ENCODE measurements at places on chromosomes 7 and 10.

DNA sequence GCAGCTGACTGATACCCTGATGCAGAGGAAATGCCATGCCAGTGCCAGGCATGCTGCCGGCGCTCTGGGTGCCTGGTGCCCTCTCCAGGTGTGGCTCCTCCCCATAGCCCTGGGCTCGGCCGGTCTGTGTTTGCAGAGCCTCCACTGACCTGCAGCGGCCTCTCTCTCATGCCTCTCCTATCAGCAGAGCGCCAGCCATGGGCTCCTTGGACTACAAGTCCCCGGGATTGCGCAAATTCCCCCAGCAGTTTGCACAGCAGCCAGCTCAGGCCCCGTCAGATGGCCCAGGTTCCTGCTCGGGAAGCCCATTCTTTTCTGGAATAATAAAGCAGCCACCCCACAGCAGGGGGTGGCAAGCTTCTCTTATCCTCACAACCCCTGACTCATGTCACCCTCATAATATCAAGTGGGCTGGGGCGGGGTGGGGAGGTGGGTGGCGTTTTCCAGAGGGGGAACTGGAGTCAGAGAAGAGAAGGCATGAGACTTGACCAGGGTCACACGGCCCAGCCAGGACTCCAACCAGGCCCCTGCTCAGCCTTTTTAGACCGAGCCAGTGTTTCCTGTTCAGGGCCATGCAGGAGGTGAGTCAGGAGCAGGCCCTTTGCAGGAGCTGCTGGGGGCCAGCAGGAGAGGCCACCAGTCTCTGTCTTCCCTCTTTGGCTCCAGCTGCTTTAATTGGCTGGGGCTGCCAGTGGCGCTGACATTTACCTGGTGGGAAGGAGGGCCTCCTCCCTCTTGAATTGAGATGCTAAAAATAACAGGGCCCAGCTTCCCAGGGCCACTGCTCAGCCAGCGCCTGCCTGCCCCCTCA is 58.6 kb downstream of the ZMIZ1 start:
- no peak for DNase-seq

- DNase-seq = no peak
Measured at GRCh38 chr10:27526242-27526641, 22.1 kb downstream of the RAB18 start.

GRCh38 chr7:107856806-107857540 is 34.0 kb upstream of the DLD start:
- DNase-seq = peak; percentile 75

- no peak for DNase-seq
Measured at GRCh38 chr10:79295563-79295962, 51.7 kb upstream of the PPIF start.

- DNase-seq = no peak
Measured at GRCh38 chr7:85336086-85336485, 149.2 kb upstream of the SEMA3D start.

- no peak for DNase-seq
Measured at GRCh38 chr10:110546077-110546476, 21.4 kb upstream of the SMC3 start.

DNA sequence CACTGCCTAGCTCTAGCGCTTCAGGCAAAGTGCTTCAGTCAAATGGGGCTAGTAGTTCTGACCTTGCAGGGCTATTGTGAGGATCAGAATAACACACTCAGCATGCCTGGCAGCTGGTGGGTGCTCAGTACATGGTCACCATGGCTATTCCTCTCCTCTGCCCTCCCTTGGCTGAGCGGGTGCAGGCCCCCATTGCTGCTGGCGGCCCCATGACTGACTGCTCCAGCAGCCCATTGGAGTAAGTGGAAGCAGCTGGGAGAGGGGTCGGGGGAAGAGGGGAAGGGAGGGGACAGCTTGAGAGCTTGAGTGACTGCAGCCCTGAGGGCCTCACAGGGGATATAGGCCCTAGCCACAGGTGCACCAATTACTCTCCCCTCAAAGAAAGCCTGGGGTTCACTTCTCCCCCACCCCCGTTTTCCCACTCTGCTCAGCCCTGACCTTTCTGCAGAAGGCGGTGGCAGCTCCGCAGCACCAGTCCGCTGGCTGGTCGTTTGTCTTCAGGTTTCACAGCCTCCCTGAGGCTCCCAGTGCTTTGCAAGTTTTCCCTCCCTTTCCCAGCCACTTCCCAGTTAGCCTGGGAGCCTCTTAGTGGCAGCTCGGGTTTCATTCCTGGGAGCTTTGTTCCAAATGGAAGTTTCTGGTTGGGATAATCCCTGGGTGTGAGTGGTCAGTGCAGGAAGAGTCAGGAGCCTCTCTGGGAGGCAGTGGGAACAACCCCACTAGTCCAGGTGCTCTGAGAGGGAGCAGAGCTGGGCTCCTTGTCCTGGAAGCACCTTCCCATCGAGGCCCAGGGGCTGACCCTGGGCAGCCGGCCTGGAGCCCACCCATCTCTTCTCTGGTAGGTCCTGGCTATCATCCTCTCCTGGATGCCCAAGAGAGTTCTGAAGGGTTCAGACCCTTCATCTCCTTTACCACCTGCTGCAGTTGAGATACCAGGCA is 16.3 kb downstream of the FGF8 start:
- DNase-seq = no peak

- DNase-seq = no peak
Measured at GRCh38 chr10:13102002-13102794, 2.2 kb downstream of the OPTN start.

DNA sequence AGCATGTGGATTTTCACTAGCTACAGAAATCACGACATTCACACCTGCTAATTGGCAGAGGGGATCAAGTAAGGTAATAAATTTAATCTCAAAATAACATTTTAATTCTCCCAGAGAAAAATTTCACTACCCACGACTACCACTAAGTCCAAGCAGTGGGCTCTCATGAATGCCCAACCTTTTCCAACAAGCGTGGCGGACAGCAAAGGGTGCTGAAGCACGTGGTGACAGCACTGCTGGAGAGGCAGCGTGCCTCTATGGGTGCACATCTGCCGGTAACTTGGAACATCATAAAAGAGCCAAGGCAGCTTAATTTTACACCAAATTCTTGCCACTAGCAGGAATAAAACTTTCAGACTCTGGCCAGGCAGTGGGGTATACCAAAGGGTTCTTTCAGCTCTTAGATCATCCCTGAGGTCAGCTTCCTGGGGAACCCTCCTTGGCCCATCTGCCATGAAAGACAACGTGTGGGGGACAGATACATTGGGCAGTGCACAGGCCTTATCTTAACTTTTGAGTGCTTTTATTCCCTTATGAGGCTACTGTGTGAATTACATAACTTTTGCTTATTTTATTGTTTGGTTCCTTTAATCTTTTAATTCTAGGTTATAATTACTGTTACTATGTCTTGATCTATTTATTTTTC is 206.7 kb upstream of the KCTD7 start:
- no peak for DNase-seq

DNA sequence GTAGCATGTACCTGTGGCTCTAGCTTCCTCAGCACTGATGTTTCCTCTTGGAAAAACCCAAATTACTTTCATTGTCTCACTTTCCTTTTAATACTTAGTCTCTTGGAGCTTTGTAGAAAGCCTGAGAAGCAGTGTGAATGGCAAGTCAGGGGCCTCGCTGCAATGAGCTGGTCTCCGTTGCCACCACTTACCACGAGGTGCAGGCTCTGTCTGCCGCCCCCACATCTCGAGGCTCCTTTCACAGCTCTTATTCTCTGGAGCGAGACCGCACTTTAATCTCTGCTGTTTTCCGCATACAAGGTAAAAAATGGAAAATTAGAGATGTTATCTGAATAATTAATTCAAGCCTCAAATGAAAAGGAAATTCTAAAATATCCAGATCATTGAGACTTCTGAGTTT is 186.2 kb downstream of the HECW1 start:
- DNase-seq = no peak

DNA sequence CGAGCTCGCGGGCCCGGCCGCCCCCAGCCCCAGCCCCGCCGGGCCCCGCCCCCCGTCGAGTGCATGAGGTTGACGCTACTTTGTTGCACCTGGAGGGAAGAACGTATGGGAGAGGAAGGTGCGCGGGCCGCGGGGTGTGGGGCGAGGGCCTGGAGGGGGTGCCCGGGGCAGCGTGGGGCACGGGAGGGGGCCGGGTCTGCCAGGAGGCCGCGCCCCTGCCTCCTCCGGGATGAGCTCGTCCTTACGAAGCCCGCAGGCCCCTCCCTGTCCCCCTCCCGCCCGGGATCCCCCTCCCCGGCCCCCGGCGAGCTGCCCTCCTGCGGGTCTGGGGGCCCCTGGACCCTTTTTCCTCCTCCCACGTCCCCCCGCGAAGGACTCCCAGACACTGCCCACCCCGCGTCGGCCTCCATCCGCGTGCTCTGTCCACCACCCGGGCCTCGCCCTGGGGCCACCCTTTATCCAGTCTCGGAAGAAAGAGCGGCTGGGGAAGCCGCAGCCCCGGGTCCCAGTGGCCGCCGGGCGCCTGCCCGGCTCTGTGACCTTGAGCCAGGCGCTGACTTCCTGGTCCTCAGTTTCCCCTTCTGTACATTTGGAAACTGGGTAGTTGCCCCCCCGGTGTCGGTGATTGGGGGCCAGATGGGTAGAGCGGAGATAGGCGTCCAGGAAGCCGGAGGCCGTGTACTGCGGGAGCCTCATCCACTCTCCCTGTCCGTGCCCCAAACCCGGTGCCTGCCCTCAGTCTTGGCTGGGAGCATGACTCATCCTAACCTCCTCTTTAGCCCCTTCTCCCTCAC is 521 bp downstream of the LIMK1 start:
- no peak for DNase-seq

- DNase-seq = no peak
Measured at GRCh38 chr10:74936577-74937265, 110.3 kb downstream of the KAT6B start.

GRCh38 chr10:128476845-128477244 is 350.6 kb upstream of the MKI67 start:
- no peak for DNase-seq

DNA sequence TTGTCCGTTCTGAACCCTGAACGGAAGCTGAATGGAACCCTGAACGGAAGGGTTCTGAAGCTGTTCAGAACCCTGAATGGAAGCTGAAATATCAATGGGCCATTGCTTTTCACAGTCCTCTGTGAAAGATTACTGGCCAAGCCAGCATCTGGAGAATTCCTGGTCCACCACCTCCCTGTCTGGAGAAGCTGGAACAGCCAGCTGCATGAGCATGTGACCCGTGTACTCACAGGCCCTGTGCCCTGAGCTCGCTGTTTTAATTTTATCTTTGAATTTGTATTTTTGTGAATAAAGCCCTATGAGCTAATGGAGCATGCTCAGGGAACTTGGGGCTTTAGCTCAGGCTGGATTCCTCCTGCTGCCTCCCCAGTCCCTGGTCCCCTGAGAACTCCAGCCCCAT is 37.2 kb downstream of the HTRA1 start:
- DNase-seq = no peak

- DNase-seq = no peak
Measured at GRCh38 chr7:50558294-50559053, 6.7 kb downstream of the DDC start.

- no peak for DNase-seq
Measured at GRCh38 chr10:100745882-100746783, 751 bp downstream of the PAX2 start.

GRCh38 chr7:41238851-41239331 is 464.0 kb downstream of the INHBA start:
- no peak for DNase-seq

DNA sequence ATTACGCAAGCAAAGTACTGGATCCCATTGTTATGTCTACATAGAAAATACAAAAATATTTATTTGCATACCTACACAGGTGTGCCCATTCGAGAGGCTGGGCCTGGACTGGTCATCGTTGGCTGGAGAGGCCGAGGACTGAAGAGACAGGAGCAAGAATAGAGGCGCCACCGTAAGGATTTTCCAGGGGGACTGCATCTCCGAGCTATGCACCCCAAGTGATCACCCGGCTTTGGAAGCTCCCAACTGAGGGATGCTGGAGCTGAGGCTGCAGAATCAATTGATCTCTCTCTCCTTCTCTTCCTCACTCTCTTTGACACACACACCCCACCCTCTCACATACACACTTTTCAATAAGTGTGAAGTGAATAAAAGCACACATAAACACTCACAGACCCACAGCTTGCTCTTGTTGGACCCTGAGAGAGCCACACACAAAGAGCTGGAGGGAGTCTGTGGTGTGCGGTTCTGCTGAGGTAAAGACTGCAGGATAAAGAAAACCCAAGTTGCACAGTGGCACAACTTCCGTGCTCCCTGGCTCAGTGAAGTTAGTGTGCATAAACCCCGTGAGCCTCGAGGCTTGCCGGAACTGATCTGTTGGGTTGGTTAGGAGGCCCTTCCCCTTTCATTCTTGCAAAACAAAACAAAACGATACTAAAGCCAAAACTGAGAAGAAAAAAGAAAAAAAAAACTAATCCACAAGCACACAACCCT is at the start of gene AOAH:
AOAH (minus strand) TSS at position 544 of the 714 bp plus-strand sequence; CDS start at position 198, 346 bp downstream.
- DNase-seq = peak; percentile 44

- no peak for DNase-seq
Measured at GRCh38 chr10:111117528-111118277, 40.9 kb downstream of the ADRA2A start.

DNA sequence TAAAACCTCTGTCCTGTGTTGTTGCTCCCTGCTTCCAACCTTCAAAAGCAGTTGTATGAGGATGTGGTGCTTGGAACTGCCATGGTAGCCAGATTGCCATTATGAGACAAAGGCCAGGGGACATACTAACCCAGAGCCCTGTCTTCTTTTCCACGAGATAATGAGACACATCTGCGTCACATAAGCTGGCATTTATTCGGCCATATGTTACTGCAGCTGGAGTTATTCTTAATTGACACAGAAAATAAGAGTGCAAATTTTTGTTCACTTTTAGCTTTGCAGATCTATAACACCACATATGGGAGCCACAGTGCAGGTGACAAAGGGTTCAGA is 15.5 kb upstream of the PDLIM1 start:
- DNase-seq = no peak

DNA sequence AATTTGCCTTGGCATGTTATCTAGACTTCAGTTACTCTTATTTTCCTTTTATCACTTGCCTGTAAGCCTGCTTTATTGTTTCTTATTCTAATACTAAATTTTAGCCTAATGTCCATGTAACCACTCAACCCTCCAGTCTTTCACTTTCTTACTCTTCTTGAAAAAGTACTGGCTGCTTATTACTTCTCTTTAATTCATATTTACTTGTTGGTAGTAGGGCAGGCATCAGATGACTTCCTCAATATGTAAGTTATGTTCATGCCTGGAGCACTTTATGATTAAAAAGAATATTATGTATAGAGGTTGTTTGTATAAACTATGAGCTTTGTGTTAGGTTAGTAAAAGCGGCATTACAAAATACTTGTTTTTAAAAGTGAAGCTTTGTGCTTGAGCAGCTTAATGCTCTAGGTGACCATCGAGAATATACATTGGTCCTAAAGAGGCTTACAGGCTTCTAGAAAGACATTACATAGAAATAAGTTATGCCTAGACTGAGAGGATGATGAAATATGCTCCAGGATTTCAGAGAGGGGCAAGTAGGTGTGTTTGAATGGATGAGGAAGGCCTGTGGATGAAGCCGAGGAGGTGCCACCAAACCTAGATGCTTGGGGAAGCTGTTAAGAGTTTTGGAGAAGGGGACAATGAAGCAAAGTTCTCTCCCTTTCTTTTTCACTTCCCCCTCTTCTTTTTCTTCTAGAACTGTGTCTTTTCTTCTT is 207.1 kb upstream of the HDAC9 start:
- no peak for DNase-seq

- DNase-seq = no peak
Measured at GRCh38 chr7:22127835-22128527, 182.3 kb upstream of the CDCA7L start.

Measured in T-helper 1 cell (primary cell).